ENCODE measurements at places on chromosomes 11 and 22.

- H3K36me3 ChIP-seq, result no peaks in the 10 kb centered on the region
- DNase-seq, result no peak
- H3K4me1 ChIP-seq, result no peaks in the 10 kb centered on the region
- H3K4me3 ChIP-seq, result no peak overlapping the region
Observed at GRCh38 chr11:2817431-2817830, 68.1 kb downstream of the CDKN1C start.

GRCh38 chr11:74255741-74256375 is 55.6 kb downstream of the P4HA3 start:
- H3K36me3 ChIP-seq, result peaks cover 18% of the 10 kb centered on the region
- H3K27ac ChIP-seq, result no peak overlapping the region
- no peak for DNase-seq
- no peaks in the 10 kb centered on the region for H3K27me3 ChIP-seq
- no peak overlapping the region for H3K4me3 ChIP-seq
- peaks cover 6% of the 10 kb centered on the region for H3K4me1 ChIP-seq

DNA sequence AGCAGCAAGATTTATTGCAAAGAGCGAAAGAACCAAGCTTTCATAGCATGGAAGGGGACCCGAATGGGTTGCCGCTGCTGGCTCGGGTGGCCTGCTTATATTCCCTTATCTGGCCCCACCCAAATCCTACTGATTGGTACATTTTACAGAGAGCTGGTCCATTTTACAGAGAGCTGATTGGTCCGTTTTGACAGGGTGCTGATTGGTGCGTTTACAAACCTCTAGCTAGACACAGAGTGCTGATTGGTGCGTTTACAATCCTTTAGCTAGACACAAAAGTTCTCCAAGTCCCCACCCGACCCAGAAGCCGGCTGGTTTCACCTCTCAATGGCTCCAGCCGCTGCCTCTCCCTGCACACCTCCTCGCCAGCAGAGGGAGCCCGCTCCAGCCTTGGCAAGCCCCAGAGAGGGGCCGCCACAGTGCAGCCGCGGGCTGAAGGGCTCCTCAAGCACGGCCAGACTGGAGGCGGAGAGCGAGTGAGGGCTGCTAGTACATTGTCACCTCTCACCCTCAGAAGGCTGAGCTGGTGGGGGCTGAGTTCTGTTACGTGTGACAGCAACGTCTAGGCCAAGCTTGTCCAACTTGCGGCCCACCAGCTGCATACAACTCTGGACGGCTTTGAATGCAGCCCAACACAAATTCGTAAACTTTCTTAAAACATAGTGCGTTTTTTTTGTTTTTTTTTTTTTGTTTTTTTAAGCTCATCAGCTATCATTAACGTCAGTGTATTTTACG is 8.7 kb downstream of the PTH start:
- DNase-seq, result no peak
- H3K36me3 ChIP-seq, result no peaks in the 10 kb centered on the region
- no peak overlapping the region for H3K27ac ChIP-seq
- no peaks in the 10 kb centered on the region for H3K27me3 ChIP-seq
- H3K4me1 ChIP-seq, result no peaks in the 10 kb centered on the region

GRCh38 chr22:35708453-35708852 is 9.2 kb upstream of the APOL5 start:
- H3K4me1 ChIP-seq, result peaks cover 8% of the 10 kb centered on the region
- DNase-seq, result no peak
- H3K4me3 ChIP-seq, result no peak overlapping the region
- H3K27me3 ChIP-seq, result no peaks in the 10 kb centered on the region
- no peaks in the 10 kb centered on the region for H3K36me3 ChIP-seq

GRCh38 chr11:96211436-96211835 is 131.6 kb downstream of the MAML2 start:
- no peak for DNase-seq
- H3K27me3 ChIP-seq, result no peaks in the 10 kb centered on the region
- no peak overlapping the region for H3K4me3 ChIP-seq
- no peak overlapping the region for H3K27ac ChIP-seq
- H3K4me1 ChIP-seq, result peaks cover 50% of the 10 kb centered on the region

DNA sequence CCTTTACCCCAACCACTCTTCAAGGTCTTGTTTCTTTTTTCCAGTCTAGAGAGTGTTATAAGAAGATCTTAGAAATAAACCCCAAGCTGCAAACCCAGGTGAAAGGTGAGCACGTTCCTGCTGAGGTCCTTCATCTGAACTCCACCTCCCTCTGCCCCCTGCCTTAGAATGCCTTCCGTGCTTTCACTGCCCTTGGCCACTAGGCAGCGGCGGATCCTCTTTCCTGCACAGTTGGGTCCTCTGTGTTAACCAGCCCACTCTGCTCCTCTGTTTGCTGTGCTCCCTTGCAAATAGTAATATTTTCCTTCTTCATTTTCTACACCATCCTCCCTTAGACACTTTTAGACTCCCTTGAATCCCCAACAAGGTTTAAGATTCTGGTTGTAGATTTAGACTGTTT is 24.3 kb downstream of the TTC12 start:
- H3K27ac ChIP-seq, result no peak overlapping the region
- no peaks in the 10 kb centered on the region for H3K27me3 ChIP-seq
- no peaks in the 10 kb centered on the region for H3K4me1 ChIP-seq
- DNase-seq, result no peak
- H3K4me3 ChIP-seq, result no peak overlapping the region

- peak overlapping the region; percentile 12 for H3K4me3 ChIP-seq
- peaks cover 50% of the 10 kb centered on the region for H3K4me1 ChIP-seq
- no peaks in the 10 kb centered on the region for H3K27me3 ChIP-seq
- H3K27ac ChIP-seq, result peak overlapping the region; percentile 58
- no peak for DNase-seq
Observed at GRCh38 chr11:94537031-94537600, 6.6 kb upstream of the FUT4 start.

GRCh38 chr22:36587289-36588154 is 58.6 kb upstream of the EIF3D start:
- no peak overlapping the region for H3K27ac ChIP-seq
- no peaks in the 10 kb centered on the region for H3K27me3 ChIP-seq
- H3K4me1 ChIP-seq, result no peaks in the 10 kb centered on the region
- no peaks in the 10 kb centered on the region for H3K36me3 ChIP-seq
- no peak for DNase-seq

DNA sequence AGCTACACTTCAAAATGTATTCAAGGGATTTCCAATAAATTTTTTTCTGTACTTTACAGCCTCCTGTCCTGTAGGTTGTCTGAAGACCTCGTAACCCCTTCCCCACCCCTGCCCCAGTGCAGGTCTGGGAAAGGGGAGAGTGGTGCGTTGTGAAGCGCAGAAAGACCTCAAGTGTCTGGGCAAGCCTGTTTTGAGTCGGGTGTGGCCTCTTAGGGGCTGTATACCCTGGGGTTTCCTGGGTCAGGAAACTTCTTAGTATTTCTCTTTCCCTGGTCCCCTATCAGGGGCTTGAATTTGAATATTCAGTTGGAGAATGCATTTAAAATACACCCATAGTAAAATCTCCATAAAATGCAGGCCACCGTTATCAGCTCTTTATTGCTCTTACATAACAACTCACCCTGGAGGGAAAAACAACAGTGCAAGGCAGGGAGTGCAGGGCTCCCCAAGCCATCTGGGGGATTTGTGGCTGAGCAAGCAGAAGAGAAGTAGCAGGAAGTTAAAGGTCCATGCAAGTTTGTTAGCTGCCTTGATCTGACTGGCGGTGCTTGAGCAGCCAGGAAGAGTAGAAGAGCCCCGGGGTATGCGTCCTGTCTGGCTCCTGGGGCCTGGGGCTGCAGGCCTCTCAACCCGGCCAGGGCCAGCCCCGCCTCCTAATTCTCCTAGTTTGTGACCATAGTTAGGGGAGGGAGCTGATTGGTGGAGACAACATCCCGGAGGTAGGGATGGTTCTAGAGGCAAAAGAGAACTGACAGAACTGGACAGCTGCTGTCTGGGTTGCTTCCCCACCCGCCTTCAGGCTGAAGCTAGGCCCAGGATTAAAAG is 25.7 kb downstream of the ARHGAP1 start:
- peaks cover 62% of the 10 kb centered on the region for H3K36me3 ChIP-seq
- no peak for DNase-seq
- H3K4me1 ChIP-seq, result peaks cover 13% of the 10 kb centered on the region
- no peaks in the 10 kb centered on the region for H3K27me3 ChIP-seq

DNA sequence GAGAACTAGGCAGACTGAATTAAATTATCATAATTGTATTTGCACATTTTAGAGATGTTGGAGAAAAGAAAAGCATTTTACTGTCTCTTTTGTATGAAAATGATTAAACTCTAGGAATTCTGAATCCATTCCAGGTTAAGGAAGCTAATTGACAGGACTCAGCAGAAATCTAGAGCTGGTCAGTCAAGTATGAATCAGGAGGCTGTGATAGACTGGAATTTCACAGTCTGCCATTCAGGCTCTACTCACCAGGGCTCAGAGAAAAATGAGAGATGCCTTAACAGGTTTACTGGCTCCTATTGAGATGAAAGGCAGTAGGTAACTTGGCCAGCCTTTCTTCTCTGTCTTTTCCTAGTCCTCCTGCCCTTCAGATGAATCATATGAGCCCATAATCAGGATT is 693.9 kb upstream of the CHORDC1 start:
- no peaks in the 10 kb centered on the region for H3K27me3 ChIP-seq
- H3K4me1 ChIP-seq, result no peaks in the 10 kb centered on the region
- DNase-seq, result no peak
- H3K27ac ChIP-seq, result no peak overlapping the region
- no peak overlapping the region for H3K4me3 ChIP-seq
- no peaks in the 10 kb centered on the region for H3K36me3 ChIP-seq

DNA sequence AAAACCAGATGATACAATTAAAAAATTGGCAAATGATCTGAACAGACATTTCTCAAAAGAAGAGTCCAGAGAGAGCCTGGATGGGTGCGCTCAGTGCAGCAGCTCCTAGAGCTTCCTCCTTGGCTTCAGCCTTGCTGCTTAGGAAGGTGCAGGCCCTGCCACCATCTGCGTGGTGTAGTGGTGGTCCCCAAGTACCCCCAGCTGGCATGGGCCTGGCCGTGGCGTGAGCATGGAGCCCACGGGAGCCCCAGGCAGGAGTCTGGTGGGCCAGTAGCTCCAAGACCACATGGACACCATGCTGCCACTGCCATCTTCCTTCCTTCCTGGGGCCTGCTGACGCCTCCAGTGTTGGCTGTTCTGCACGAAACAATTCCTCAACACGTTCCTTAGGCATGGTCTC is 20.5 kb downstream of the THY1 start:
- no peaks in the 10 kb centered on the region for H3K4me1 ChIP-seq
- H3K27ac ChIP-seq, result no peak overlapping the region
- no peak for DNase-seq
- no peak overlapping the region for H3K4me3 ChIP-seq
- H3K27me3 ChIP-seq, result no peaks in the 10 kb centered on the region
- no peaks in the 10 kb centered on the region for H3K36me3 ChIP-seq

- DNase-seq, result no peak
- no peak overlapping the region for H3K27ac ChIP-seq
- H3K4me1 ChIP-seq, result no peaks in the 10 kb centered on the region
- no peaks in the 10 kb centered on the region for H3K36me3 ChIP-seq
- no peaks in the 10 kb centered on the region for H3K27me3 ChIP-seq
Observed at GRCh38 chr11:96614846-96615245, 225.0 kb downstream of the JRKL start.

- H3K27ac ChIP-seq, result no peak overlapping the region
- peaks cover 30% of the 10 kb centered on the region for H3K4me1 ChIP-seq
- DNase-seq, result no peak
- no peaks in the 10 kb centered on the region for H3K36me3 ChIP-seq
- no peak overlapping the region for H3K4me3 ChIP-seq
Observed at GRCh38 chr11:83054904-83055380, 16.8 kb downstream of the RAB30 start.

DNA sequence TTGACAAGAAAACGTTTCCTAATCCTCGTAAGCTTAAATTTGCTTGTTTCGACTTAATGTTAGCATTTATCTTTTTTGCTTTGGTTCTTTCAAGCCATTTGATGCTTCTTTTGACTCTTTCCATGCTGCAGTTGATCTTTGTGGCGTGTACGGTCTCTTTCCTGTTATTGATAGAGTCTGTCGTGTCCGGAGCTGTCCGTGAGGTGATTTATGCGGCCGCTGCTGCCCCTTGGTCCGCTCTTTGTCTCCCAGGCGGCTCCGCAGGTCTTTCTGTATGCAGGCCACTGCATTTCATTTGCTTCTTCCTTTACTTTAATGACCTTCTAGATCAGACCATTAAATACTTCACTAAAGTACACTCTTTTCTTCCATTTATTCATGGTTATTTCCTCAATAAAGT is 50.3 kb downstream of the TBC1D22A start:
- no peak for DNase-seq
- no peaks in the 10 kb centered on the region for H3K27me3 ChIP-seq
- no peaks in the 10 kb centered on the region for H3K36me3 ChIP-seq

DNA sequence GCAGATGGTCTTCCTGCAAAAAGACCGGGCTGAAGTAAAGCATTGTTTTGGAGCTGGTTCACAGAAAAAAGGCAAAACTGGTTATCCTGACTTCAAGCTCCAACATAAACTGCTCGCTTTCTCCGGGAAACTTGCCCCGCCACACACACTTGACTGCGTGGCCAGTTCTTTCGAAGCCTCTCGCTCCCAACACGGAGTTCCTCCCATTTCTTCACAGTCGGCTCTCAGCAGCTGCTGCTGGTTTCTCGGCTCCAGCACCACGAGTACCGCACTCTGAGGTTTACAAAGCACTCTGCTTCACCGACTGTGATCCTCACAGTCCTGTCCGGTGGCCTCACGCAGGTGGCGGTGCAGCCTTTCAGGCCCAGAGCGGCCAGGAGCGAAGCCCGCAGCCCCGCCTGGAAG is 264 bp downstream of the CHEK1 start:
- peak overlapping the region; percentile 96 for H3K4me3 ChIP-seq
- no peak for DNase-seq
- H3K27me3 ChIP-seq, result no peaks in the 10 kb centered on the region
- peaks cover 15% of the 10 kb centered on the region for H3K36me3 ChIP-seq

DNA sequence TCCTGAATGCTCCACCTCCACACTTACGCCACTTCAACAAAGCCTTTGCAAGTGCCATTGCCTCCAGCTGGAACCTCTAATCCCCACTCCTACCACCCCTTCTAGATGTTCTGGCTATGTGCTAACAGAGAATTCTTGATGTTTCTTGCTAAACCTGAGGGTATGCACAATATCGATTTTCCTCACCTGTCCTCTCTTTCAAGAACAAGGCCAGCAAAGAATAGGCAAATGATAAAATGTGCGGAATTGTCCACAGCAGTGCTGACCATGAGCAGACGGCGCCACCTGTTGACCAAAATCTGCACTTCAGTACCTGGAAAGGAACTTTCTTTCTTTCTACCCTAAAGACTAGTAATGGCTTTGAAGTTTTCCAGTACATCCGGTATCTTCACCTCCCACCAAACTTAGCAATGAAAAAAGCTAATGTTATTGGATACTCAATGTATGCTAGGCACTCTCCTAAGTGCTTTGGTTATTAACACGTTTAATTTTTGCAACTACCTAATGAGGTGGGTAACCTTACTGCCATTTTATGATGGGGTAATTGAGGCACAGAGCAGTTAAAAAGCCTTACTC is 3.4 kb downstream of the TIMM10 start:
- H3K4me1 ChIP-seq, result peaks cover 6% of the 10 kb centered on the region
- no peak overlapping the region for H3K4me3 ChIP-seq
- H3K27me3 ChIP-seq, result no peaks in the 10 kb centered on the region
- no peak overlapping the region for H3K27ac ChIP-seq
- no peak for DNase-seq
- H3K36me3 ChIP-seq, result no peaks in the 10 kb centered on the region

All from thoracic aorta (tissue), 2 donors.